ENCODE measurements at places on chromosomes 1 and 21. TPM values are rescaled to one million over a fixed set of nuclear protein-coding genes. Genes with fewer than 3 reads are reported as not detected.

GRCh38 chr1:53868565-53868964 is 21.0 kb downstream of the YIPF1 start:
- H3K27ac ChIP-seq: no peak overlapping the region
- H3K4me3 ChIP-seq: no peak overlapping the region
- no peak for DNase-seq
- H3K4me1 ChIP-seq: no peaks in the 10 kb centered on the region
- no peaks in the 10 kb centered on the region for H3K36me3 ChIP-seq

DNA sequence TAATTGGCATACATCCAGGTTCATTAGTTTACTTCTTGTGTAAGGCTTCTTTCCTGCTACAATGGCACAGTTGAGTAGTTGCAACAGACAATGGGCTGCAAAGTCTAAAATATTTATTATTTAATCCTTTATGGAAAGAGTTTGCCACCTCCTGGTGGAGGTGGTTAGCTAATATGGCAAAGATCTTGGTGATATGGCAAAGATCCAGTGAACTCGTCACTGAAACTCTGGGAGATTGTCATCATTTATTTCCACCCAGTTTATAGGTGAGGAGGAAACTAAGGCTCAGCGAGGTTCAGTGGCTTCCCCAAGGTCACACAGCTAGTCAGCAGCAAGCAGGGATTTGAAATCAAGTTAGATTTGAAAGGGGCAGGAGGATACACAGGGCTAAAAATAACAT is 16.1 kb upstream of the IFFO2 start:
- no peaks in the 10 kb centered on the region for H3K36me3 ChIP-seq
- peaks cover 6% of the 10 kb centered on the region for H3K27me3 ChIP-seq
- no peak for DNase-seq
- H3K4me3 ChIP-seq: no peak overlapping the region
- H3K27ac ChIP-seq: no peak overlapping the region

DNA sequence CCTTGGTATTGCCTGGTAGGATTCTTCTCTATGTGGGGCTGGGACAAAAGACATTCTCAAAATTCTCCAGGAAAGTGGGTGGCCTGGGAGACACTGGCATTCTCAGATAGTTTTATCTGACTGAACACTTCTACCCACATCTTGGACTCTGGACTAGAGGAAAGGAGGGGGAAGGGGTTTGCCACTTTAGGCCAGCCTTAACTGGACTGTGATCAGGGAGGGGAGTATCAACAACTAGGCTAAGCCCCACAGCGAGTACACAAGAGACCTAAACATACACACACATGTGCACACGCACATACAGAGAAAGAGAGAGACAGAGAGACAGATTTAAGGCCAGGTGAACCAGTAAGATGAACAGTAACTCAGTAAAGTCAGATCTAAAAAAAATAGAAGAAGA is 1.2 kb upstream of the SEMA6C start:
- H3K27me3 ChIP-seq: peaks cover 4% of the 10 kb centered on the region
- no peaks in the 10 kb centered on the region for H3K36me3 ChIP-seq
- peaks cover 14% of the 10 kb centered on the region for H3K4me1 ChIP-seq
- no peak overlapping the region for H3K27ac ChIP-seq
- H3K4me3 ChIP-seq: peak overlapping the region; percentile 83
- no peak for DNase-seq

- H3K27ac ChIP-seq: no peak overlapping the region
- H3K4me1 ChIP-seq: peaks cover 45% of the 10 kb centered on the region
- peak; percentile 46 for DNase-seq
Measured at GRCh38 chr1:151817353-151817730, 12.1 kb upstream of the LINGO4 start.

DNA sequence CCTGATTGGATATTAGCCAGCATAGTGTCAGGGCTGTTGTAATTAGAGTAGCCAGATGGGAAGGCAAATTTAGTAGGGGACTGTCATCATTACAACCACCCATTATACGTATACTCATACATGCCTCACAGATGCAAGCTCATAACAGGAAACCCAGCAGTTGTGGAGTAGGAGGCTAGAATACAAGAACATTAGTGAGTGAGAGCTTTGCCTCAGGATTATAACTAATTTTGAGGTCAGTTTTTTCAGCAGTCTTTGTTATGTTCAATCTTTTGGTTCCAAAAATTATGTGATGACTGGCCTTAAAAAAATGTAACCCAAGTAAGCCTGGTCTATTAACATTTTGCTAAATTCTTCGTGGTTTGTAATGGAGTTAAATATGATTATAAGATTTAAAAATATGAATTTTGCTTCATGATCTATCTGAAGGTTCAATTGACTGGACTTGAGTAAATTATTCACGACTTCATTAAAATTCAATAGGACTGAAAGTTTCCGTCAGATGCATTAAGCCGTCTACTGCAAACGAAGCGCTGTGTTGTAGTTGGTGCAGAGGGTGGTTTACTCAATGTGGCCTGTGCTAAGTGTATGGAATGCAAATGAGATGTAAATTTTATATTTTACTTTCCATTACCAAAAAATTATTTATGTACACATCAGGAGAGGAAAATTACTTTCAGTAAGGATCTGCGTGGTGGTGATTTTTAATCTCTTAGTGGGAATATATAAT is 48.8 kb downstream of the KCNK1 start:
- H3K27me3 ChIP-seq: peaks cover 5% of the 10 kb centered on the region
- H3K36me3 ChIP-seq: no peaks in the 10 kb centered on the region
- no peaks in the 10 kb centered on the region for H3K4me1 ChIP-seq
- H3K27ac ChIP-seq: no peak overlapping the region
- H3K4me3 ChIP-seq: no peak overlapping the region
- DNase-seq: no peak

GRCh38 chr1:203636291-203636690 is 9.7 kb downstream of the ATP2B4 start:
- no peak for DNase-seq
- peaks cover 49% of the 10 kb centered on the region for H3K4me1 ChIP-seq
- H3K27ac ChIP-seq: no peak overlapping the region
- no peaks in the 10 kb centered on the region for H3K27me3 ChIP-seq
- peaks cover 7% of the 10 kb centered on the region for H3K36me3 ChIP-seq

DNA sequence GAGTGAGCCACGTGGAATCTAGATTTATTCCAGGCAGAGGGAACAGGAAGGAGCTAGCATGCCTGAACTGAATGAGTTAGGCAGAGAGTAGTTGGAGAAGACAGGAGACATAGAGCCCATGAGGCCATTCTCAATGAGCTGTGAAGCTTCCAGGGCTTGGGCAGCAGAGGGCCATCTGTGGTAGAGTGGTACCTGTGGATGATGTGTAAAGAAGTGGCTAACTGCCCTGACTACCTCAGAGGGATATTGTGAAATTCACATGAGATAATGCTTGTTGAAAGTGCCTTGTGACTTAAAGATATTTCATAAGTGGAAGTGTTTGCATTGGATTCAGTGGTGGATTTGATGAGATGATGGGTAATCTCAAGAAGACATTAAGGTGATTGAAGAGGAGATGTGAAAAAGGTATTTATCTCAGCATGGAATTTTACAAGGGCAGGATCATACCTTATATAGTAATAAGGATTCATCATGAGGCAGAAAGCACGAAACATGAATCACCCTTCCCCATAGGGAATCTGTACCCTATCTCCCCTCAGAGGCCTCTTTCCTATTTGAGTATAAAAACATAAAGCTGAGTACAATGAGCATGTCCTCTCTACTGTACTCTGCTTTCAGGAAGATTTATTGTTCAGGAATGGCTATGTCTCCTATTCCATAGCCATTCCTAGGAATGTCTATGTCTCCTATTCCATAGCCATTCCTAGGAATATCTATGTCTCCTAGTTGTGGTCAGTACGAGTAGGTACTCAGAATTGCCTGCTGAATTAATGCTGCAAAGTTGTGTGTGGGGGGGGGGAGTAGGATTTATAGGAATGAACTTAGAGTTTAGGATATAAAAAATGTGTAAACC is 146.8 kb downstream of the PAPPA2 start:
- DNase-seq: no peak
- H3K27me3 ChIP-seq: no peaks in the 10 kb centered on the region
- H3K36me3 ChIP-seq: no peaks in the 10 kb centered on the region

Gene RGS13
- 0.64 TPM for total RNA-seq

Gene PRDM15
- 12.9 TPM for total RNA-seq

Gene RXFP4
- total RNA-seq: not detected

Gene SELENBP1
- total RNA-seq: not detected

Gene REN
- not detected for total RNA-seq

Measured in natural killer cell treated with Interleukin-12 subunit alpha and Interleukin-12 subunit beta and Interleukin-15 and Interleukin-18, amount 100 ng/mL, for 72 hours (primary cell).